ENCODE measurements at places on chromosomes 7 and 10.

DNA sequence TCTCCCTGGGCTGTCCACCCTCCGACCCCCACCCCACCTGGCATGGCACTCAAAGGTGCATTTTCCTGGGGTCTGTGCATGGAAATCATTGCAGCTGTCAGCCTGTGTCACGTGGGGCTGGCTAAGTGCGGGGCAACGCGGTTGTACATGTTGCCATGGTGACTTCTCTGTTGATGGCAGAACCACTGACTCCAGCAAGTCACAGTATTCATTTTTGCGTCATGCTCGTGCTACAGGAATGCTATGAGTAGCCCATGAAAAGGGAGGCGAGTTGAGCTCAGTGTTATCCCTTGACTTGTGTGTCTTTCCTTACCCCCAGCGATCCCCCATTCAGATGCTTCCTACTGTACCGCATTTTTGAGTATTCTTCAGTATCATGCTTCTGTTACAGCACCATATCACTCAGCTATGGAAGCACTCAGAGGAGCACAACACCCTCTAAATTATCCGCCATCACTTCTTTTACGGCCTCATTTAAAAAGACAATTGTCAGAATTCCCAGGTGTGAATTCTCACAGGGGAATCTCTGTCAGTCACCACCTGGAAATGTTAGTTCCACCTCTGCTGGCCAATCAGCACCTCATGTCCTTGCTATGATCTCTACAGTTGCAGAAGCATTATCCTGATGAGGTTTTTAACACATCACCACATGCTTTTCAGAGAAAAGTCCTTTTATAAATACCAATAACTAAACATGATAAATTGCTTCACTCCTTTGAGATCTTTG is 194.4 kb upstream of the C7orf33 start:
- no peak for DNase-seq

DNA sequence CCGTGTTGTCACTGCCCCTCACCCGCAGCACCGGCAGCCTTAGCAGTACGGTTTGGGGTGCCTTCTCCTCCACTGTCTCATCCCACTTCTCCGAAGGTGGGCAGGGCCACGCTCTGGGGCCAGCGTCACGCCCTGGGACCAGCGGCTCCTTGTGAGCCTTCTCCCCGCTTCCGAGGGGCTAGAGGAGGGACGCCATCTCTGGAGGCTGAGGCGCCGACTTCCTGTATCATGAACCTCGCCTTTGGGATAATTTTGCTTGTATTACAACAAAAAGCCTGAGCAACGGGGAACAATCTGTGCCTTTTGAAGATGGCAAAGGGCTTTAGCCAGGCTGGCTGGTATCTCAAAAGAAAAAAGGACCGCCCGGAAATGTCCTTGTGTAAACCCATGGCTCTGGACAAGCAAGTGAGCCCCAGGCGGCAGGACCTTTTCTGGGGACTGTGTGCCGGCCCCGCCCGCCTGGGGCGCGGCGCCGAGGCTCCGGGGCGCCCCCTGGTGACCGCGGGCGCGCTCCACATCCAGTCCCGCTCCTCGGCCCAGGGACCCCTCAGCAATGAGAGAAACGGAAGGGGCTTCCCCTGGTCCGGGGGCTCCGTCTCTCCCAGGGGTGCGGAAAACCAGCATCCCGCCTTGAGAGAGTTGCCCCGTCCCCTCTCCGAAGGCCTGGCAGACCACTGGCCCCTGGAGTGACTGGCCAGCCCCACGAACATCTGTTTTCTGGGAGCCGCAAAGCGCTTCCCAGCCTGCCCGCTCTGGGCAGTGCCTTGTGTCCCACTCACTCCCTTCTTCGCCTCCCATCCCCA is 3.8 kb downstream of the DEPP1 start:
- peak; percentile 73 for DNase-seq

- no peak for DNase-seq
Observed at GRCh38 chr10:122495406-122496340, 34.3 kb downstream of the HTRA1 start.

DNA sequence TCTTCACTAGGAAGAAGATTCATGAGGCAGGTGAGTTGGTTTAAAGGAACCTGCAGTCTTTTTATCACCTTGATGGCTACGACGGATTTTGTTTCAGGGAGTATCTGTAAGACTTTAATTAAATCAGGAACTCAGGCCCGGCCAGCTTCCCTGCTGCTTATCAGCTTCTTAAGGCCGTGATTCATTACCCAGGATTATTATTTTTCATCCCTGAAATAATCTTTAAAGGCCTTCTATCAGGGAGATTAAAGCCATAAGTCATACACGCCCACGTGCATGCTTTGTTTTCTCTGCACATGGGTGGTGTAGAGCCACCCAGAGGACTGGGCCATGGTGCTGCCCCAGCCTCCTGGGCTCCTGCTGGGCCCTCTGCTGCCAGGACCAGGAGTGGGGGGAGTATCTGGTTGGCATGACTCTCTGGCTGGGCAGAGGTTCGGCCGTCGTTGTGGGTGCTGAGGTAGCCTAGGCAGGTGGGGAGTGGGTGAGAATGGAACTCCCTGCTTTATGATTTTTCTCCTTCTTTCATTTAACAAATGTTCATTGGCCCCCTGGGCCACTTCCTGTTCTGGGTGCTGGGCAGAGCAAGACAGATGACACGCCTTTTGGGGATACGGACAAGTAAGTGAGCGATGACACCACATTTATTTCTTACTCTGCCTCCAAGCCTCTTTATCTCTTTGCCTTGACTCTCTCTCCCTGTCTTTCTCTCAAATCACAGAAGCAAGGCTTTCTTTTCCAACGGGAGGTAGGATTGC is 39.0 kb upstream of the PCBD1 start:
- no peak for DNase-seq

- no peak for DNase-seq
Observed at GRCh38 chr7:100943693-100944092, 5.6 kb upstream of the MUC3A start.

- no peak for DNase-seq
Observed at GRCh38 chr7:101959829-101960228, 142.4 kb downstream of the CUX1 start.

DNA sequence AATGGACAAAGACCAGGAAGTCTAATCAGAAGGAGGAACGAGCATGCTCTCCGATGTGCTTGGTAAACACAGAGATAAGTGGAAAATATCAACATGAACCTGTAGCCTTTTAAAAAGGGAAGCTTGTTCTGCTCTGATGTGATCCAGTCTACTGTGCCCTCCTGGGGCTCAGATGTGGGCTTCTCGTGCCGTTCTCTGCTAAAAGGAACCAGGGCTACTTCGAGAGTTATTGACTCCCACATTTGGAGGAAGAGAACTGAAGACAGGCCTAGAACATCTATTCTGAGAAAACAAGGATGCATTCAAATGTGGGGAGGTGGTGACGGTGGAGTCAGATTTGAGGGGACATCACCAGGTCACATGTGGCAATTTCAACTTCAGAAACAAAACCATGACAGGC is 325.4 kb downstream of the GLRX3 start:
- DNase-seq = no peak

DNA sequence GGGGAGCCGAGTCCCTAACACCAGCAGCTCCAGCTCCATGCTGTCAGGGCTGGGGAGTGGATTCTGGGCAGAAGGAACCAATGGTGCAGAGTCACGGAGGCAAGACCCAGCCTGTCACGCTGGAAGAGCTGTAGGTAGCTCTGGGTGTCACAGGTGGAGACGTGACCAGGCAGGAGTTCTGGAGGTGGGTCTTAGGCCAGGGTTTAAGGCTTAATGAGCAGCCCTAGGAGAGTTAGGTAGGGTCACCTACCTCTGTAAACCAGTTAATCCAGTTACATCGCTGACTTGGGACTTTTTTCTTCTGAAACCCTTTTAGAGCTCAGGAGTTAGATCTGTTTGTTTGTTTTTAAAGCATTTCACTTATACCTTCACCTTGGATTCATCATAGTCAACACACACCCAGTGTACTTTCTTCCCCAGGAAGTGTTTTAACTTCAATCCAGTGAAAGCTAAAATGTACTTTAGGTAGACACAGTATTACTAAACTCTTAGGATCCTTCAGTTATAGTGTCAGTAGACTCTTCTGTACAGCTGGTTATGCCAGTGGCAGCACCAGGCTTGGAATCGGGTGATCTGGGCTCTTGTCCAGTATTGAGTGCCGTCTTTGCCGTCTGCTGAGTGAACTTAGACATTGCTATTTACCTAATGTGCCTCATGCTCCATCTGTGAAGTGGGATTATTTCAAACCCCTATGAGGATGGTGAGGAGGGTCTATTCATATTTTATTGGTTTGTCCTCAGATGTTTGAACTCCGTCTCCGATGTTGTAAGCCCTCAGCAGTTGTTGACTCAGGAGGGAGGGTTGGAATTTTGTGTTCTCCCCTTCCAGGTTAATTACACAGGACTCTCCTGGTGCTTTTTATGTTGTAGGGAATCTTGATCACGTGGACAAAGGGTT is 31.0 kb downstream of the TACR2 start:
- no peak for DNase-seq

DNA sequence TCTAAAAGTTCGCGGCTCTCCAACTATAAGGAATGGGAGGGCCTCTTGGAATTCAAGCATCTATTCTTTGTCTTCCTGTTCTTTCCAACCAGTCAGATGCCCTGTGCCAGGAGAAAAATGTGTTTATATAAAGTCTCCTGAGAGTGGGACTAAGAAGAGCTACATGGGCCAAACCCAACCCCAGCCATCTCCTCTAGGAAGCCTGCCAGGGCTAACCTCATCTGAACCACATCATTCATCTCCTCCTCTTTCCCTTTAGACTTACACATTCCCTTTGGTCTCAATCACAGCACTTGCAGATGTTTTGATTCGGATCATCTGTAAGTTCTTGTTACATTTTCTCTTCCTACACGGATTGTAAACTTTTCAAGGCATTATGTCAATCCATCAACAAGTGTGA is 62.6 kb downstream of the DOCK4 start:
- DNase-seq = no peak

- DNase-seq = no peak
Observed at GRCh38 chr10:106920538-106920937, 244.0 kb downstream of the SORCS1 start.

DNA sequence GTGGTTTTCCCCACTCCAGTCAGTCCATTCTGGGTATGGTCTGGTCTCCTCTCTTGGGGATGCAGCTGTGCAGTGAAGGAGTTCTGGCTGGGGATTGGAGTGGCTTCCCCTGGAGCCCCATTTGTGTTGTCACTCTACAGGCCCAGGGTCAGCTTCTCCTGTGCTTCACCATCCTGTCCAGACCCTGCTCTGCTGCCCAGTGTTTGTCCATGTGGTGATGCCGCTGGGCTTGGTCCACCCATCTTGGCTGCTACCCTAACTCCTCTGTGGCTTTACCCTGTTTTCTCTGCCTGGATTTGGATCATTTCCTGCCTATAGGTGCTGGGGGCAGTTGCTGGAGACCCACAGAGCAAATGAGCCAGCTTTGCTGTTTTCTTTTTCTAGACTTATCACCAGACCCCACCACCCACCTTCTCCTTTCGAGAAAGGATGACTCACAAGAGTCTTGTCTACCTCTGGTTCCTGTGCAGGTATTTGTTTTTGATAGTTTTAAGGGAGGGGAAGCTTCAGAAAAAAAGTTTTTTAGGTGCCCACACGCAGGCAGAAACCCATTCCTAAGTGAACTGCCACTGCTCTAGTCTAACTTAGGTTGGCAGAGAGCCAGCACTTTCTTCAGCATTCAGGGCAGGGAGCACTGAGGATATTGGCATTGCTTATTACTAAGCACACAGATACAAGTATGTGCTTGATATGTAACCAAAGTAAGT is 8.5 kb downstream of the ZDHHC16 start:
- peak; percentile 71 for DNase-seq
